ENCODE measurements at places on chromosomes 11 and 22.
A peak's percentile ranks its signal among the peaks of the same experiment; 100 is the strongest.

DNA sequence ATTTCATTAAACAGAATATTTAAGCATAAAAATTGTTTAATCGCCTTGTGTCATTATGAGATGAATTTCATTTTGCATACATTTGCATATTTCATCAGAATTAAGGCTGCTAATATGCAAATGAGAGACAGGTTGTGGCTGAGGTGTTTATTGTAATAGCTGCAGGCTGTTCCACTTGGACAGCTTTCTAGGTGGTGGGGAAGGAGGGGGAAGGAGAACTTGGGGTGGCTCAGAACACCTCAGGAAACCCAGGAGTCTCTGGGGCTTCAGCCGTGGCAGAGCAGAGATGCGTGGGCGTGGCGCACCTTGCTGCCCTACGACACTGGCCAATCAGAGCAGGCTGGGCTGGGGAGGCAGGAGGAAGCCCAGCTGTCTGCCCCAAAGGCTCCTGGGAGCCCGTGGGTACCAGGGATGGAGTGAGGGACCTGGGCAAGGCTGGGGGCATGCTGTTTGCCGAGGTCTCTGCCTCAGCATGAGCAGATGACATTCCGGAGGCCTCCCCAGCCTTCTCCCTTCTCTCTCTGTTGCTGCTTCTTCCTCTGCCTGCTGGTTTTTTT is 542.9 kb downstream of the MN1 start:
- no peak for DNase-seq

DNA sequence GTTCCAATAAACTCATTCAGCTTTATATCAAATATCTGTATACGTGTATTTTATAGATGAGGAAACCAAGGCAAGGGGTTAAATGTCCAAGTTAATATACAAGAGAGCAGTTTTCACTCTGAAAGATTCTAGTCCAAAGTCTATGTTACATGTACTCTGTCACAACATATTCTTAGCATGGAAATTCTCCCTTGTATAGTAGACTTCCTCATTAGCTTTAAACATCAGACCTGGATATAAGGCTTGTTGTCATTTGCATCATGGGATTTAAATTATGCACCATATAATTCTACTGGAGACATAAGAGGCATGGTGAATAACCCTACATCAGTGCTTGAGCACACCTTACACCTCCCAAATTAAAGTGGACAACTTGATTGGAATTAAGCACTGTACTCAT is 681.9 kb upstream of the CCDC179 start:
- DNase-seq, result no peak

GRCh38 chr22:25048659-25049647 is 96.4 kb downstream of the KIAA1671 start:
- DNase-seq, result peak; percentile 73

GRCh38 chr11:134037046-134037908 is 31.6 kb upstream of the JAM3 start:
- DNase-seq, result peak; percentile 74

DNA sequence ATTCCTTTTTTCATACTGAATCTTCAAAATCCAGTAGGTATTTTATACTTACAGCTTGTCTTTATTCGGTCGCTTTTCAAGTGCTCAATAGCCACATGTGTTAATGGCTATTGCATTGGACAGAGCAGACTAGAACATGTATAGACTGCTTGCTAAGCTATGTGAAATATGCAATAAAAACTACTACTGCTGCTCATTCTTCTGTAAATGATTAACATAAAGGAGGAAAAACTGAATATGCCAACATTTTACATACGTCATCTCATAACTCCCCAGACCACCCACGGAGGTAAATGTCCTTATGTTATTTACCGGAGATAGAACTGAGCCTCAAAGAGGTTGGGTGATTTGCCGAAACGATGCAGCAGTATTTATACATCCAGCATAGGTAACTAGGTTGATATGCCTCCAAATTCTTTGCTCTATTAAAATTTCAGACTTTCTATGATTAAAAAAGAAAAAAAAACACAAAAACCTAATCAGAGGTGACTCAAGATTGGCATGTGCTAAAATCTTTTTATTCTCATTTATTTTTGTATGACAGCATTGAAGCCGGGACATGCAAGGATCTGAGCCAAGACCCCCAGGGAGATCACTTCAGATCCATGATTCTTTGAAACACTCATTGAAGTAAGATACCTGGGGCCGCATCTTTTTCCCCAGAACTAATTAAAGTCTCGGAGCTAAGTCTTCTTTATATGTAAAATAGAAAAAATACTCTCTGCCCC is 78.5 kb upstream of the OR5AK2 start:
- DNase-seq, result no peak

DNA sequence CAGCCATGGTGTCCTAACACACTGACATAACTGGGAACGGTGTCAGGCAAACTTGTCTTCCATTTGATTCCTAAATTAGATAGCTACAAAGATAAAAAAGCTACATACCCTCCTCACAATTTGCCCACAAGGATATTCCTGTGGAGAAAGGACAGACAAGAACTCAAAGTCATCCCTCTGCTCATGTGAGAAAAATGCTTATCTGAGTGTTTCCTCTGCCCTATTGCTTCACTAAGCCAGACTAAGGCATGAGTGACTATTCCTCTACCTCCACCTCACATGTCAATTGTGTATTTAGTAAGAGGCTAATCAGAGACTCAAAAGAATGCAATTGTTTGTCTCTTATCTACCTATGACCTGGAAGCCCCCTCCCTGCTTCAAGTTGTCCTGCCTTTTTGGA is 247.7 kb downstream of the DDX10 start:
- DNase-seq, result peak; percentile 47

DNA sequence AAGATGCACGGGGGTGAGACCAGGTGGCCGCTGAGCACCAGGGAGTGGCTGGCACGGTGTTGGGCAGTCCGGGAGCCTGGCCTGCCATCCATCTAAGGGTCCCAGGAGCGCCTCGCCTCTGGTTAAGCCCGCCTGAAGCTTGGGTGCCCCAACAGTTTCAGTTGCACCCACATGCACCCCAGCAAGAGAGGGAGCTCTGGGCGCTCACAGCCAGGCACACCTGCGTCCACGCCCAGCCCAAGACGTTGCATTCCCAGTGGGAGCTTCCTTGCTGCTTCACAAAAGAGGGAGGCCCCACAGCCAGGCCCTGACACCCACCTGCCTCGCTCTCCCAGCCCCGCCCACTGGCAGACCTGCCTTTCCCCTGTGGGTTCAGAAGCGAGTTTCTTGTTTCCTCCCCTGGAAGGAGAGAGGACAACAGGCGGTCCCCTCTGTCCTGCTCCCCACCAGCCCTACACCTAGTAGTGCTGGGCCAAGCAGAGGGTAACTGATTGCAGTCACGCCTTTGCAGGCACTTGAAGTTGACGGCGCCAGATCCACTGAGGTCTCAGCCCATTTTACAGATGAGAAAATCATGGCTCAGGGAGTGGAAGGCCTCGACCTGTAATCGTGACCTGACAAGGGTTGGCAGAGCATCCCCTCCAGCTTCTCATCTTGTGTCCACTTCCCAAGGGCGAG is 35.4 kb downstream of the OSBPL5 start:
- DNase-seq, result no peak

DNA sequence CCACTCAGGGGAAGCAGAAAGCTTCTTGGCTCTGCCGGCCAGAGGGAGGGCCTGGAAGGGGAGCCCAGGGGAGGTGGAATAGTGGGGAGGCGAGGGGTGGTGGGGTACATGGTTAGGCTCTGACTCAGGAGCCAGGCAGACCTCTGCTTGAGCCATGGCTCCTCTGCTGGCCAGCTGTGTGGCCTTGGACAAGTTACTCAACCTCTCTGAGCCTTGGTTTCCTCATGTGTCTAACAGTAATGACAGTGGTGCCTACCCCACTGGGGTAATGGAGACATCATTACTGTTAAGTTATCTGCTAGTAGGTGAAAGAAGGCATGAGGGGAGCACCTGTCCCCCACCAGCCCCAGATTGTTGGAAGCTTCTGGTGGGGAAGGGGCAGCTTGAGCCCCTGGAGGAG is 12.2 kb upstream of the PDGFB start:
- DNase-seq, result no peak

GRCh38 chr22:49929211-49929979 is 11.0 kb downstream of the CRELD2 start:
- peak; percentile 74 for DNase-seq

DNA sequence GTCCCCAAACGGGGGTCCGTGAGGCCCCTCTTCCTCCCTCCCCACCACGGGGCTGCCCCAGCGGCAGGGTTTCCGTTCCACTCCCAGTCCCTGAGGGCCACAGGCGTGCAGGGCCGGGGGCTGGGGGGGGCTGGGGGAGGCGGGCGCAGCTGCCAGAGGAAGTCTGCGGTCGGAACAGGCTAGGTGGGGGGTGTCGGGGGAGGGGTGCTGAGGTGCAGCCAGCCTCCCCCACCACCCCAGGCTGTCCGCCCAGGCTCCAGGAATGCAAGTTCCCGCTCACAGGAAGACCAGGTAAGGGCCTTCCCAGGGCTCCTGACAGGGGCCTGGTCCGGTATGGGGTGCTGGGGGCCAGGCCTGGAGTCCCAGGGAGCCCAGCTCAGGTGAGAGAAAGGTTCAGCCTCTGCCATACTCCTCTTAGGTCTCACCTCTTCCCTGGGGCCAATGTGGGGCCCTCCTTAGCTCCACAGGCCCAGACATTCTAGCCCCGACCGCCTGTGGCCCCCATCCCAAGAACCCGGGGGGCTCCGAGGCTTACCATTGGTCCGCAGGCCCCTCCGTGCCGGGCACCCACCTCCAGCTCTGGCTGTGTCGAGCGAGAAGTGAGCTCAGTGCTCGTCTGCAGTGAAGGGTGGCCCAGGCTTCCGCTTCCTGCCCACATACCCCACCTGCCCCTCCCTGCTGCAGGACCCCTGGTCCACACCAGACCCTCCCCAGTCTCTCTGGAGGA is at the start of gene PTPRCAP:
PTPRCAP (minus strand) TSS at position 601 of the 727 bp plus-strand sequence; CDS start at position 538, 63 bp downstream.
- no peak for DNase-seq

DNA sequence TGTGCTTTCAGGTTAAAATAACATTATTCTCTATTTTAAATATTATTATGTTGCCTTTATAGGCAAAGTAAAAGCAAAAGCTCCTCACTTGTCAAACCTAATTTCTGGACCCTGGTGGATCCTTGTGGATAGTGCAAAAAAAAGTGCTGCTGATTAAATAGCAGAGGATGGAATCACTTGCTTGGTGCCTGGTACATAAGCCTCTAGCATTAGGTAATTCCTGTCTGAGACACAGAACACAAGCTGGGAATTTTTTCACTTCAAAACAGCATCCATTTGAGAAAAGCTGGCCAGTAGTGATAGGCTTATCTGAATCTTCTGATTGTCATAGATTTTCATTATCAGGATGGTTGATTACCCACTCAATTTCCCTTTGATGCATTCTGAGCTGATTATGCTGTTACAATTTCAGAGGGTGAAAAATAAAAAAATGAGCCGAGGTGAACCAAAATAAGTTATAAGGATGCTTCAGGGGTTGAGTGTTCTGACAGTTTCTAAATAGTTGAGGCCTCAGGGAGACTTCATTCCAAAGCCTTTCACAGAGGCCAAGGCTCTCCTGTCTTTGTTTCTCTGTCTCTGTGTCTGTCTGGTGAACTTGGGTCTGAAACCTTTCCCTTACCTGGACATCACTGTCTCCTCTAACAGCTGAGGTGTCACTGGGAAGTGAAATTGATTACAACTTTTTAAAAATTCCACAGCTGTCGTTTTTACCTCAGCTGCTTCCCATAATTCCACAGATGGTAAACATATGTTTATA is 242.9 kb downstream of the NELL1 start:
- no peak for DNase-seq

- no peak for DNase-seq
Measured at GRCh38 chr11:94751786-94752185, 16.4 kb upstream of the AMOTL1 start.

- no peak for DNase-seq
Measured at GRCh38 chr11:27290261-27291050, 72.6 kb downstream of the CCDC34 start.

GRCh38 chr11:43907028-43907975 is 26.7 kb downstream of the ALKBH3 start:
- no peak for DNase-seq

All from cardiac muscle cell (in vitro differentiated cells and primary cell).